ENCODE measurements at places on chromosomes 1 and 21.

GRCh38 chr1:231776757-231777062, 150.1 kb downstream of the DISC1 start:
- DNase-seq: no peak

GRCh38 chr1:37944086-37944763, 2.6 kb downstream of the INPP5B start:
- DNase-seq: no peak

- DNase-seq: no peak
Measured at GRCh38 chr21:45085700-45086099, 11.3 kb downstream of the ADARB1 start.

DNA sequence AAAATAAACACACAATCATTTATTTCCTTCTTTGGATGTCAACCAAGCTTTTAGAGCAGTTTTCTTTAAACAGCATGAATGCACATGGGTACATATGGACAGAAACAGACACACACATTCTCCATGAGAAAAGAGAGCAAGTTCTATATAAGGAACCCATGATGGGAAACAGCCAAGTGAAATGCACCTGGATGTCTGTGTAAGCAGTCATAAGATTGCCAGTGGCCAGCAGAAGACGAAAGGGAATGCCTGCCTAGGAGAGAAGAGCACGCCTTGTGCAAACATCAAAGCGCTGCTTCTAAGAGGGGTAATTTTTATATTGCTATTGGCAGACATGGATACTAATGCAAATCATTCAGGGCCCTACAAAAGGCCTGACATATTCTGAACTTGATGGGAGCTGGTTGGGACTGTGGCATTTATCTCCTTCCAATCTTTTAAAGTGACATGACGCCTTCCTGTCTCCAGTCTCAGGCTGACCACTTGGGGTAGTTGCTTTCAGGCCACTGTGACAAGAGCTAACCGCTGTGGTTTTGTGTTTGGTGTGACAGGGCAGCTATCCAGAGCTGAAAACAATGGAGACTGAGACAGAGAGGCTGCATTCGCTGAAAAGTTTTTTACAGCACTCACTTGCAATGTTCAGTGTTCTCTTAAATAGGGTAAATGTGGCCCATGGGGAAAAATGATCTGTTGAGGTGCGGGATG, 75.0 kb upstream of the DPT start:
- peak; percentile 10 for DNase-seq

DNA sequence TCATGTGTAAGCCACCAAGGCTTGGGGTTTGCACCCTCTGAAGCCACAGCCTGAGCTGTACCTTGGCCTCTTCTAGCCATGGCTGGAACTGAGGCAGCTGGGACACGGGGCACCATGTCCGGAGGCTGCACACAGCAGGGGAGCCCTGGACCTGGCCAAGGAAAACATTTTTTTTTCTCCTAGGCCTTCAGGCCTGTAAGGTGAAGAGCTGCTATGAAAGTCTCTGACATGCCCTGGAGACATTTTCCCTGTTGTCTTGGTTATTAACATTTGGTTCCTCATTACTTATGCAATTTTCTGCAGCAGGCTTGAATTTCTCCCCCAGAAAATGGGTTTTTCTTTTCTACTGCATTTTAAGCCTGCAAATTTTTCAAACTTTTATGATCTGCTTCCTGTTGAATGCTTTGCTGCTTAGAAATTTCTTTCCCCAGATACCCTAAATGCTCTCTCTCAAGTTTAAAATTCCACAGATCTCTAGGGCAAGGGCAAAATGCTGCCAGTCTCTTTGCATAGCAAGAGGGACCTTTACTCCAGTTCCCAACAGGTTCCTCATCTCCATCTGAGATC, 295.8 kb downstream of the LTN1 start:
- no peak for DNase-seq

DNA sequence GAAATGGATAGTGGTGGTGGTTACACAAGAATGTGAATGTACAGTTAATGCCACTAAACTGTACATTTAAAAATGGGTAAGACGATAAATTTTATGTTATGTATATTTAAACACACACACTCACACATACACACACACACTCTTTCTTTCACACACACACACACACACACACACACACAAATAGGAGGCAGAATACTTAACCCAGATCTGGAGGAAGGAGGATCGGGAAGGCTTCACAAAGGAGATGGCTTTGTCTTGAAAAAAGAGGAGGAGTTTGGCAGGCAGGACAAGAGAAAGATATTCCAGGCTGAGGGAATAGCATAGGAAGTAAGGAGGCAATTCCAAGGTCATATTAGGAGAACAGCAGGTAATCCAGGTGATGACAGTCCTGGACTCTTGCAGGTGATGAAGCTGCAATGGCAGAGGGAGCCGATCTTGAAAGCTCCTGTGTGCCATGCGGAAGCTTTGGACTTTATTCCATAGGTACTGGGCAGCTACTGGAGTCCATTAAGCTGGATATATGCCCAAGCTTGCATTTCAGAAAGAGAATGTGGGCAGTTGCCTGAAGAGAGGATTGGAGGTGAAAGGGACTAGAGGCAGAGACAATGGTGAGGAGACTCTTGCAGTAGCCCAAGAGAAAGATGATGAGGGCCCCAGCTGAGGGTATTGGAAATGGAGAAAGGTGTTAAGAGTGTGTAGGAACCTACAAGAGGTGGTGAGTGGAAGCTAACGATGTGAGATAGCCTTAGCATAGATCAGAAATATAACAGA, 15.4 kb upstream of the LYST start:
- DNase-seq: no peak

Measured in nucleus accumbens (tissue), 56 donors.